ENCODE measurements at places on chromosomes 5 and 9.

DNA sequence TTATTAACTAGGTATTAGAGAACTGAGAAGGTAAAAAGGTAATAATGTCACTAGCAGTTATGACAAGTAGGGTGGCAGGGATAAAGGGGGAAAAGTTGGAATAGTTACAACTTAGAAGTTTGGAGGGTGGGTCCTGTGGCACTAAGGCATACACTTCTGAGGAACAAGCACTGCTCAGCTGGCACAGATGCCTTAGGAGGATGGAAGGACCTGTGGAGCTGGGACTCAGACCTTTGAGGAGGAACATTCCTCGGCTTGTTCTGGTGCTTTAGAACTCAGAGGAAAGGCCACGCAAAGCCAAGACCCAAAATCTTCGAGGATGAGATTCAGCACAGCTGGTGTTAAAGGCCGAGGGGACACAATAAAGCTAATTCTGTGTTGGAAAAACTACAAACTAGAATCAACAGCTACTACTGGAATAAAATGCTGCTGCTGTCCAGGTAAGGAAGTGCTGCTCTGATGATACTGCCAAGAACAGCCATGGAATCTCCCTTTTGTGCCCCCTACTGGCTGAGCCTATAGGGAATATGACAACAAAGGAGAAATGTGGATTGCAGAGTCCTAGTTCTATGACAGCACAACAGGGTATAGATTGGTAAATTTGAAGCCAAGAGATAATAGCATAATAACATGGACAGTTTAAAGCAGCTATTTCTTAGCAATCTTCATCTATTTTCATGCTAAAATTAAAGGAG lies 126.7 kb downstream of the SLC25A46 start:
- peak; percentile 4 for DNase-seq

DNA sequence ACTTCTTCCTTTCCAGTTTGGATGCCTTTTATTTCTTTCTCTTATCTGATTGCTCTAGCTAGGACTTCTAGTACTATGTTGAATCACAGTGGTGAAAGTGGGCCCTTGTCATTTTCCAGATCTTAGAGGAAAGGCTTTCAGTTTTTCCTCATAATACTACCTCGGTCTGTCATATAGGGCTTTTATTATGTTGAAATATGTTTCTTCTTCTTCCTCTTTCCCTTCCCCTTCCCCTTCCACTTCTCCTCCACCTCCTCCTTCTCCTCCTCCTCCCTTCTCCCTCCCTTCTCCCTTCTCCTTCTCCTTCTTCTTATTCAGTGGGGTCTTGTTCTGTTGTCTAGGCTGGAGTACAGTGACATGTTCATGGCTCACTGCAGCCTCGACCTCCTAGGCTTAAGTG lies 9.2 kb upstream of the TERT start:
- no peak for DNase-seq

GRCh38 chr5:65612298-65612907 lies 11.7 kb downstream of the TRIM23 start:
- no peak for DNase-seq

DNA sequence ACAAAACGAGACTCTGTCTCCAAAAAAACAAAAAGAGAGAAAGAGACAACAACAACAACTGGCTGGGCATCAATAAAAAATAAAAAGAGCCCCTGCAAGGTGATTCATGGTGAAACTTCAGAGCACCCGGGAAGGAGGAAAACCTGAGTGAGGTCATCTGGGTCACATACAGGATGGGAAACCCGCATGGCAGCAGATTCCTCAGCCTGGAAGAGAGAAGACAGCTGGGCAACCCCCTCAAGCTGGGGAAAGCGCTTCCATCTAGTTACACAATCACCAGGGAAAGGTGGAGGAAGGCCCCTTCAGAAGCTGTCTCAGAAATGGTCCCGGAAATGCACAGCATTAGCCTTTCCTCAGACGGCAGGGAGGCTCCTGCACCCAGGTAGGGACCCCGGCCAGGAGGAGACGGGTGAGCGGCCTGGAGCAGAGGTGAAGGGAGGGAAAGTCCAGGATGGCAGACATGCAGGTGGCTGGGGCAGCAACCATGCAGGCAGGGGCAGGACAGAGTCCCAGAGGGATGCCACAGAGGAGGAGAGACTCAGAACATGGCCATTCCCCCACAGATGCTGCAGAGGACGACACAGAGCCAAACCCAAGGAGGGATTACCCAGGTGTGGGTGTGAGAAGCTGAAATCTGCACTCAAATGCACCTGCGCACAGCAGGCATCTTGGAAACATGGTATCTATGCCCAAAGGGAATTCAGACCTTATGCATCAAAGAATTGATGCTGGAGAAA lies 29.4 kb downstream of the CAMSAP1 start:
- DNase-seq: no peak

GRCh38 chr5:166722939-166723338 lies 1568.5 kb upstream of the WWC1 start:
- no peak for DNase-seq

GRCh38 chr9:132239999-132240840 lies 78.4 kb downstream of the NTNG2 start:
- no peak for DNase-seq

DNA sequence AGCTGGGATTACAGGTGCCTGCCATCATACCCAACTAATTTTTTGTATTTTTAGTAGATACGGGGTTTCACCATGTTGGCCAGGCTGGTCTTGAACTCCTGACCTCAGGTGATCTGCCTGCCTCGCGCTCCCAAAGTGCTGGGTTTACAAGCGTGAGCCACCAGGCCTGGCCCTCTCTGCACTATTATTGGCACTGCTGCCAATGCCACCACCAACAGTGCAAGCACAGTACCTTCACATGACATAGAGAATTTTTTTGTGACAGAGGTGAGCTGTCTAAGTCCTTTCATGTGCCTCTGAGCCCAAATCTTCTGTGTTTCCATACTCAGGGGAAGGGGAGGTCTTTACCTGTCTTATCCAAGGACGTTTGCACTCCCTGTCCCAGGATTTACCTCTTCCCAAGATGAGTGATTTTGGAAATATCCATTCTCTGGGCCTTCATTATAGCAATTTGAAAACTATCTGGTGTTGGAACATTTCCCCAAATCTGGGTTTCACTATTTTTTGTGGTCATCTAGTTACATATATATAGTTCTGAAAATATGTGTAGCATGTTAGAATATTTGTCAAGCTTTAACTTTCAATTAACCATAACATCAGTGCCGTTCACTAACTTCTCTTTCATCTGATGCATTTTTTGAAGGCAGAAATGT lies 5.4 kb upstream of the CD180 start:
- no peak for DNase-seq

- no peak for DNase-seq
Measured at GRCh38 chr5:137305971-137306602, 193.0 kb downstream of the SPOCK1 start.

DNA sequence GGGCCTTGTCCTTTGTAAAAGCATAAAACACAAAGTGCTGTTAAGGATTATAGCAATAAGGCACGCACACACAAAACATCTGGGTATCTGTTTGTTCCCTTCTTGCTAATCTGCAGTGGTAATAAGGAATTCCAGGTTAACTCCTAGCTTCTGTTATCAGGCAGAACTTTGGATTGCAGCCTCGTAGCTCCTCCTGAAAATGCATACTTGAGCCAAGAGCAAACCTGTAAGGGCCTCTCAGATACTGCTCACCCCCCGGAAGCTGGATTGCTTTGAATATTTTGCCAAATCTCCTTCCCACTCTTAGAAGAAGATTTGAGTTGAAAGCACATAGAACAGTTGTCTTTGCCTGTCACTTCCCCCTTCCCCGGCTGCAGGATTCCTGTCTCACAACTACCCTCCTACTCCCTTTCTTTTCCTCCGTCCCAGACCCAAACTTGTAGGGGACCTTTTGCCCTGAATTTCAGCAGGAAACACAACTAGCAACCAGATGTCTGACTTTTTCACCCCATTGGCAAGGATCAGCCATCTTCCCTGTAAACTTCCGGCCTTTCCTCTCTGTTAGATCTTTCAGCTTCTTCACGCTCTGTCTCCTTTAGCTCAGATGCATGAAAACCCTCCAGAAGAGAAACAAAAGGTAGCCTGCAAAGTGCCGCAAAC lies 28.2 kb upstream of the SMAD5 start:
- no peak for DNase-seq

GRCh38 chr9:74858751-74859414 lies 28.8 kb downstream of the TRPM6 start:
- no peak for DNase-seq

GRCh38 chr5:612498-613424 lies 621 bp downstream of the CEP72 start:
- DNase-seq: no peak

DNA sequence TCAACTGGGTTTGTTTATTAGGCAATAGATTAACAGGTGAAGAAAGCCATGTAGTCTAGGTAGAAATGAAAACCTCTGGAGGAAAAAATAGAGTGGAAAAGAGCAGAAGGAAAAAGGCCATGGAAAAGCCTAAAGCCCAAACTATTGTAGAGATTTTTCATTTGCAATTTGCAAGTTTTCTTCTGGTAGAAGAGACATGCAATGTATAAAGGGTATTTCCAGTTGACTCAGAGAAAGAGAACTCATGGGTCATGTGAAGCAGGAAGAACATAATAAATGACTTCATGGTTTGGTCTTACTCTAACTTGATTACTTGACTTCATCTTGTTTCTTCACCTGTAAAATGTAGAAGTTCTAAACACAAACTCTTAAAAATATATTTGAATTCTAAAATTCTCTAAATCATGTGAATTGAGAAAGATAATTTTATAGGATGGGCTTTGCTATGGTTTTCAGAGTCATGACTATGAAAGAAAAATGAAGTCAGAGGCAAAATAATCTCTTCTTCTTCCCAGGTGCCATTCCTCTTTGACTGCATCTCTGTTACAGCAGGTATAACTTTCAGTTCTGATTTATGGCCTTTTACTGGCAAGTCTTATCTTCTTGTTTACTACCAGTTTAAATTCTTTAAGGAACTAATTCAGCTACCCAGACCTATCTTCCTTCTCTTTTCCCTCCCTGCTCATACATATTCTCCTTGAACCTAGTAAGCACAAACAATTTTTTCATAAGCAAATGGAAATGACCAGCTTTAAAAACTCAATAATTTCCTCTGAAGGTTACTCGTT lies 47.7 kb upstream of the TMC1 start:
- DNase-seq: peak; percentile 34

DNA sequence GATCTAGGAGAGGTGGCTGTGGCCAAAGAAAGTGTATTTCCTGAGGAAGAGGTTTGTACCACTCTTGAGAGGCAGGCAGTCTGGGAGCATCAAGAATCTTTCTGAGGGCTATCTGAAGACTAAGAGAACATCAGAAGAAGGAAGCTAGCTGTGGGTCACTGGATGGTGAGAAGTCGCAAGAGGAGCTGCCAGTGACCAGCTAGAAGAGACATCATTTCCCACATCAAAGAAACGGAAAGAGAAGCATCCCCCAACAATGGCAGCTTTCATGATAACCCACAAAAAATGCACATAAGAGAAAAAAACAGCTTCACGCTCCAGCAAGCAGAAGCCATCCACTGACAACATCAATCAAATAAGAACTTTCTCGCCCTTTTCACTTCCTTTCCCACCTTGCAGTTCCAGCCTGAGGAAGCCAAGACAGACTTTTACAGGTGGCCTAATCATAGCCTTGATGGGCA lies 25.0 kb upstream of the CEP78 start:
- peak; percentile 36 for DNase-seq

DNA sequence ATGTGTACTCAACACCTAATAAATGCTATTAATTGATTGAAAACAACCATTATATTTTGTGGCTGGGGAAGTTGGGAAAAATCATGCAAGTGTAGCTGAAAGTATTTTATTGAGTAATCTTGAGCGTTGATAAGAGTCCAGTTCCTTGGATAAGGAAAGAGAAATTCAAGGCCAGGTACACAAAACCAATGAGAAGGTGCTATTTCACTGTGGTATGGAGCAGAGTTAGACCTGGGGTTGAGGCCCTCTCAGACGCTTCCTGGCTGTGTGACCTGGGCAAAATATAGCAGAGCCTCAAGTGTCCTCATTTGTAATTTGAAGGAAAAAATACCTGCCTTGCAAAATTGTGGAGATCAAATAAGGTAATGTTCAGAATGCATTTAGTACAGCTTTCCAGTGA lies 50.1 kb downstream of the GALNT10 start:
- DNase-seq: no peak

- no peak for DNase-seq
Measured at GRCh38 chr5:171639205-171639621, 146.4 kb upstream of the SMIM23 start.

- DNase-seq: no peak
Measured at GRCh38 chr5:174183701-174184100, 138.2 kb downstream of the NSG2 start.

GRCh38 chr5:17258431-17258830 lies 41.0 kb downstream of the BASP1 start:
- no peak for DNase-seq

GRCh38 chr9:114002271-114002985 lies 75.7 kb downstream of the AMBP start:
- no peak for DNase-seq

GRCh38 chr5:56291079-56291643 lies 58.0 kb upstream of the ANKRD55 start:
- DNase-seq: no peak

DNA sequence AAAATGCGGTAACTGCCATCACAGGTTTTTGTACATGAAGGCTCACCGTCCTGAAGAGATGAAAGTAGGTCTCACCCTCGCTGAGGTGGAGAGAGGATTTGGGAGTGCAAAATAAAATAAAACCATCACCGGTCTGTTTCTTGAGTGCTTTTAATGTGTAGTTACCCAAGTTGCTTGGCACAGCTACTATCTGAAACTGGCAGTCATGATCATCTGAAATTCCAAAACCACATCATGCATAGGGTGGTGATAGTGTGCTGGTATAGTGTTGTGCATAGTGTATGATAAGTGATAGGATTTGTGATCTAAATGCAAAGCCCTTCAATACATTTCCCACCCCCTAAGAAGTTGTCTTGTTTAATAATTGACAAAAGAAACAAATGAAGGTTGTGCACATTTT lies 381.3 kb downstream of the DMRT2 start:
- no peak for DNase-seq

DNA sequence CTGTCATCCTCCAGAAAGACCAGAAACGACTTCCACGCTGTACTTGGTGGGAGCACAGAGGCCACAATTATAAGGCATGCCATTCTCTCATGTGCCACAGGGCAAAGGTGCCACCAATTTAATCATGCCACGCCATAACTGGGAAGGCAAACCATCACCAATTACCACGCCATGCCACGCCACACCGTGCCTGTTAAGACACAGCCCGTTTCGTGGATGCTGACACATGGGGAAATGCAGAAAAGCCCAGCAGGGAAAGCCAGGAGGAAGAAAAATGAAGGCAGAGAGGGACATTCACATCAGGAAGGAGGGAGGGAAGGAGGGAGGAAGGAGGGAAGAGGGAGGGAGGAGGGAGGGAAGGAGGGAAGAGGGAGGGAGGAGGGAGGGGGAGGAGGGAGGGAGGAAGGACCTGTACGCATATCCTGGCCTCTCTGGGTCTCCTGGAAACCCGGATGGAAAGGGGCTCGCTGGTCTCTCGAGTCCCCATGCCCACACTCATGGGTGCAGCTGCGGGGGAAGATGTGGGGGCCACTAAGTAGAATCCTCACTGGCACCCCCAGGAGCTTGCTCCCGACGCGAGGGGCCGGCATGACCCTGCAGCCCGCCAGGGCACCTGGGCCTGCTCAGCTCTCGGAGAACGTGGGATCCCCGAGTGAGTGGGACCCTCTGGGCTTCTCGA lies 61.7 kb upstream of the UBAC1 start:
- no peak for DNase-seq

GRCh38 chr5:109411149-109411514 lies 1.4 kb upstream of the PJA2 start:
- no peak for DNase-seq

- no peak for DNase-seq
Measured at GRCh38 chr5:176647843-176648473, 674 bp downstream of the TSPAN17 start.
